ENCODE measurements at places on chromosomes 4 and X.

DNA sequence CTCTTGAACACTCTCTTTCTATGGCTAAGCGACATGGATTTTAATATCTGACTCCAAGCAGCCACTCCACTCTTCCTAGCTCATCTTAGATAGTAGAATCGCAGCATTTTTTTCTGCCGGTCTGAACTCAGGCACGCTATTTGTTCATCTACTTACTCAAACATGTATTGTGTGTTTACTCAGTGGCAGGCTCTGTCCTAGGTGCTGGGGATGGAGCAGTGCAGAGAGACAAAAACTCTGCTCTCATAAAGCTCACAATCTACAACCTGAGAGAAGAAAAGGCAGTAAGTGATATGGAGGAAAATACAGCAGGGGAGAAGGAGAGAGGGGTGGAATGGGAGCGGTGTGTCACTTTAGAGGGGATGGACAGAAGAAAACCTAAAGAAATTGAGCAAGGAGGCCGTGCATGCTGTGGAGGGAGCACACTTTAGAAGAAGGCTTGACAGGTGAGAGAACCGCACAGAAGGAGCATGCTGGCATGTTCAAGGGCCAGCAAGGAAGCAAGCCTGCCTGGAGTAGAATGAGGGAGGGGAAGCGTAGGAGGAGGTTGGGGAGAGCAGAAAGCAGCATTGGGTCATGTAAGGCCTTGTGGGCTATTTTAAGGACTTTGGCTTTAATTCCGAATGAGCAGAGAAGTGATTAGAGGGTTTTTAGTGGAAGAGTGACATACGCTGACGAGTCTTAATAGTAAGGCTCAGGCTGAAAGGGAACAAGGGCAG is 132.0 kb downstream of the ANK2 start:
- DNase-seq, result no peak

GRCh38 chr4:85681221-85681657 is 206.3 kb downstream of the ARHGAP24 start:
- DNase-seq, result no peak

GRCh38 chr4:145170223-145170622 is 10.2 kb downstream of the OTUD4 start:
- DNase-seq, result no peak

GRCh38 chr4:62544428-62544827 is 1344.3 kb downstream of the ADGRL3 start:
- DNase-seq, result no peak

DNA sequence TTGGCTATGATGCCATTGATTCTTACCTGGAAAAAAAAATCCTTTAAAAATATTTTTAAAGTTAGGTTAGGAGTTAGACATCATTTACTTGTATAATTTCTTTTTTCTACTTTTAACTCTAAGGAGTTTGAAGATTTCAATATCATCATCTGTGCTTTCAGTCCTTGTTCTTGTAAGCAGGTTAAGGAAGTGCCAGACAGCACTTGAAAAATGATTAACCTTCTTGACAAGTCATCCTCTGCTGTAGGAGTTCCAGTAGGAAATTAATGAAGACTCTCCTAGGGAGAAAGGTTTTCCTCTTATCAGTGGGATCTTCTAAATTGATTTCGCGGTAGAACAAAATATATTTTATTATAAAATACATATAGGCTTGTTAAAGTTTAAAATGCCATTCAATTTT is 29.1 kb upstream of the ANAPC4 start:
- no peak for DNase-seq

- DNase-seq, result no peak
Observed at GRCh38 chr4:53905941-53906377, 158.4 kb downstream of the CHIC2 start.

- peak; percentile 30 for DNase-seq
Observed at GRCh38 chr4:103076747-103077347, at the start of gene SLC9B2. Gene SLC9B2, minus strand, starts transcription at chr4:103076761. Its CDS starts 9,211 bp downstream, at chr4:103067550.

GRCh38 chrX:47844117-47844516 is 7.4 kb downstream of the ZNF81 start:
- no peak for DNase-seq

GRCh38 chr4:39636531-39637184 is 2.0 kb downstream of the SMIM14 start:
- peak; percentile 15 for DNase-seq

- no peak for DNase-seq
Observed at GRCh38 chr4:130008461-130008860, 912.5 kb downstream of the C4orf33 start.

- DNase-seq, result no peak
Observed at GRCh38 chr4:52903273-52903672, 41.2 kb downstream of the RASL11B start.

- no peak for DNase-seq
Observed at GRCh38 chr4:189807031-189807430, 133.6 kb upstream of the FRG1 start.

DNA sequence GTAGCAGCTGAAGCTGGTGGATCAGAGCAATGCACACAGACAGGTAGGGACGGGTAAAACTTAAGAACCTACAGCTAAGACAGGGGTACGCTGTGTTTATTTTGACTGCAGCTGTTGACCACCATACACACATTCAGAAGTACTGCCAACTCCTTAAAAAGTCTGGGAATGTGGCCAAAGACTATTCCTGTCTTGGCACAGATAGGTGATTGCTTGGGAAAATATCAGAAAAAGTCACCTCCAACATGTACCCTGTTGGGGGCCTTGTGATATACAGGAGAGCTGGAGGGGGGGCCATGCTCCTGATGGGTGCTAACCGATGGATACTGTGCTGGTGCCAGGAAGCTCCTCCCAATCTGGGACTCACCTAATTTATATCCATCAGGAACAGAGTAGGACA is 121.2 kb downstream of the VCX2 start:
- no peak for DNase-seq

DNA sequence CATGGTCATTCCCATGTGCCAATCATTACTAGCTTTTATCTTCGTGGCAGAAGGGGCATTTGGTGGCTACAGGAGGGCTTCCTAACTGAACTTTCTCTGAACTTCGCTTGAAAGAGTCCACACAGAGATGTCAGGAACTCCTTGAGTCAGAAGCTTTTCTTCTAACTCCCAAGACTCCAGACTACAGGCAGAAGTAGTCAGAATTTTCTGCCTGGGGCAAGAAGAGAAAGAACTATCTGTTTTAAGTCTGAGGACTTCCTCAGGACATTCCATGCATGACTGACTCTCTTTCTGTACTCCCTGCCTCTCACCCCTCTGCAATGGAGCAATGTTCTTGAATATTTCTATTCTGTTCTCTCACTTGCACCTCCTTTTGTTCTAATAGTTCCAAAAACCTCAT is 170.5 kb upstream of the TBC1D9 start:
- no peak for DNase-seq

DNA sequence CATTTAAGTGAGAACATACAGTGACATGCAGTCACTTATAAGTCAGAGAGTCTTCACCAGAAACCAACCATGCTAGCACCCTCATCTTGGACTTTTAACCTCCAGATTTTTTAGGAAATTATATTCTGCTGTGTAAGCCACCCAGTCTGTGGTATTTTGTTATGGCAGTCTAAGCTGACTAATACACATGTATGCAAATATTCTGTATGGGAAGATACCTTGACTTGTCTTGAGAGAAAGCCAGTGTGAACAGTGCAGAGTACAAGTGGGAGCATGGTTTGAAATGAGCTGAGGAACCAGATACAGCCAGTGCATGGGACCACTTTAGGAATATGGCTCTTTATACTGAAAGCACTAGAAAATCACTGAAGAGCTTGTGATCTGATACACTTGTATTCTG is 110.4 kb upstream of the MAP9 start:
- no peak for DNase-seq

DNA sequence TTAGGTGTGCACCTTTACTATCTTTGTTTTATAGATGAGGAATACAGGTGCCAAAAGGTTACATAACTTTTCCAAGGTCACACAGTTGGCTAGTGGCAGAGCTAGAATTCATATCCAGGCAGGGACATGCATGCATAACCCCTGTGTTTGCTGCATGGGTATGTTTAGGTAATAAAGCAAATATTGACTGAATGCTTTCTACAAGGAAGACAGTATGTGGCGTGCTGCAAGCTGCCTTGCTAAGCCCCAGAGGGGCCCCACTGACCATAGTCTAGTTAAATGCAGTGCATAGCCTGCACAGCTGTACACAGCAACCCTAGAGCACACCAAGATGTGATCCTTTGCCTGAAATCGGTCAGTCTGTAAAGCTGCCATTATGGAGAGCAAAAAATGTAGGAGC is 320.5 kb upstream of the IGFBP7 start:
- no peak for DNase-seq

GRCh38 chr4:108607079-108607815 is 13.1 kb upstream of the RPL34 start:
- no peak for DNase-seq

- DNase-seq, result no peak
Observed at GRCh38 chr4:34814266-34814665, 1430.0 kb downstream of the ARAP2 start.

- no peak for DNase-seq
Observed at GRCh38 chrX:50768801-50769200, 45.2 kb downstream of the SHROOM4 start.

DNA sequence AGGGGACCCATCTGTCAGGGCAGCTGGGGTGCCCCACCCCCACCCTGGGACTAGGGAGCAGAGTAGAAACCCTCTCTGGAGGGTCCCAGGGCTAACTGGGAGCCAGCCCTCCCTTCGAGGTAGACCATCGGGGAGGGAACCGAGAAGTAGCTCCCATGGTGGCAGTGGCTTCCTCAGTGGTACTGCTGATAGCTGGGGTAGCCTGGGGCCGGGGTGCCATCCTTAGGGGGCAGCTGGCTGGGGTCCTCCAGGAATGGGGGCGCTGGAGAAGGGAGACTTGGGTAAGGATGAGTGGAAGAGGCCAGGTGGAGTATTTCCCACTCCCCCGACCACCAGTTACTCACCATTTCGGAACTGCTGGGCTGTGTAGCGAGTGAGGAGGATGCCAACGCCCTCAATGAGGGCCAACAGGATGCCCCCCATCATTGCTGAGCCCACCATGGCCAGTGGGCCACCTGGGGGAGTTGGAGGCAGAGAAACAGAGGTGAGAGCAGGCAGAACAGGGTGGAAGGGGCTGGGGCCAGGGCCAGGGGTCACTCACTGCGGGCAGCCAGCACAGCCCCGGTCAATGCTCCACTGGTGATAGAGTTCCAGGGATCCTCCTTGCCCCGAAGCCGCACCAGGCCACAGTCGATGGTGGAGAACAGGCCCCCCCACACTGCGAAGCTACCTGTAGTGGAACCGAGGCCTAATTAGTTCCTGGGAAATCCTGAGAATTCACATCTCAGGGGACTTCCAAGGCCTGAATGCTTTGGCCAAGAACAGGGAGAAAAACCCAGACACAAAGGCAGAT is 3.8 kb downstream of the TIMM17B start:
- no peak for DNase-seq

DNA sequence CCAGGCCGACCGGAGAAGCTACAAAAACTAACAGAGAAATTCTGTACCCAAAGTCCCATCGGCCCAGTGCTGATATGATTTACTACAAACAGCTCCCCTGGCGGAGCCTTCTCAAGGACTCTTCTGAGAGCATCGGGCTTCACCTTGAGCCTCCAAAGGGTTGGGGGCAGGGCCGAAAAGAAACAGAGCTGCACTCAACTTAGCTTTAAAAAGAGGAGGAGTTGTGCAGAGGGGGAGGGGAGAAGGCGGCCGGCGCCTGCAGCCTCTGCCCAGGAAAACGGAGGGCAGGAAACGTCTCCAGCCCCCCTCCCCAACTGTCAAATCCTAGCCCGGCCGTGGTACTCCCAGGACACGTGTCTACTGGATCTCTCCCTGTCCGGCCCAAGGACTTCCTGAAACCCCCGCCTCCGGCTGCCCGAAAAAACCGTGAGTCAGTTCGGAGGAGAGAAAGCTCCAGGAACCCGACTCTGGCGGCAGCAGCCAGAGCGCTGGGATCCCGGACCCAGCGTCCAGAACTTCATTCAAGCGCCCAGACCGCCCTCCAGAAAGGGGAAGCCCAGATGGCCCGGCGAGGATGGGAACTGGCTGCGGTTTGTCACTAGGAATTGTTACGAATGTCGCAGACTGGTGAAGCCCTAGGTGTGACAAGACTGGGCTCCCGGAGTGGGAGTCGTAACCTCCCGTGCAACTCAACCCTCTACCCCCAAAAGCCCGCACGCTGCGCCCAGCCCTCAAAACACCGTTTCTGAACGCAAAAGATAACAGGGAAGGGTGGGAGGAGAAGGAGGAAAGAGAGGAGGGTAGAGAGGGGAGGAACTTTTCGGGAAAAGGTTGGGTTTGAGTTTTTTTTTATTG is 973 bp downstream of the ADAMTS3 start:
- DNase-seq, result peak; percentile 21

GRCh38 chr4:15149234-15149838 is 147.1 kb downstream of the CPEB2 start:
- DNase-seq, result no peak

DNA sequence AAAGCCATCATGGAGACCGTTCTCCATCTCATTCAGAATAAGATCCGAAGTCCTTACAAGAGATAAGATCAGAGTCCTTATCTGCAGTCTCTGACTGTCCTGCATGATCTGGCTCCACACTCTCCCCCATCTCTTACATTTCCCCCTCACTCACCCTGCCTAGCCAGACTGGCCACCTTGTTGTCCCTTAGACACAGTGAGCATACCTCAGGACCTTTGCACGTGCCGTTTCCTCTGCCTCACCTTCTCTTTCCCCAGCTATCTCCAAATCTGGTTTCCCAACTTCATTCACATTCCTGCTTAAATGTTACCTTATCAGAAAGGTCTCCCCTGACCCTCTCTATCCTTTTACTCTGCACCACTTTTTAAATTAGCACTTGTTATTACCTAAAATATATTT is 44.0 kb downstream of the KLHL5 start:
- DNase-seq, result no peak

- no peak for DNase-seq
Observed at GRCh38 chr4:181970366-181970765, 272.8 kb upstream of the TENM3 start.

DNA sequence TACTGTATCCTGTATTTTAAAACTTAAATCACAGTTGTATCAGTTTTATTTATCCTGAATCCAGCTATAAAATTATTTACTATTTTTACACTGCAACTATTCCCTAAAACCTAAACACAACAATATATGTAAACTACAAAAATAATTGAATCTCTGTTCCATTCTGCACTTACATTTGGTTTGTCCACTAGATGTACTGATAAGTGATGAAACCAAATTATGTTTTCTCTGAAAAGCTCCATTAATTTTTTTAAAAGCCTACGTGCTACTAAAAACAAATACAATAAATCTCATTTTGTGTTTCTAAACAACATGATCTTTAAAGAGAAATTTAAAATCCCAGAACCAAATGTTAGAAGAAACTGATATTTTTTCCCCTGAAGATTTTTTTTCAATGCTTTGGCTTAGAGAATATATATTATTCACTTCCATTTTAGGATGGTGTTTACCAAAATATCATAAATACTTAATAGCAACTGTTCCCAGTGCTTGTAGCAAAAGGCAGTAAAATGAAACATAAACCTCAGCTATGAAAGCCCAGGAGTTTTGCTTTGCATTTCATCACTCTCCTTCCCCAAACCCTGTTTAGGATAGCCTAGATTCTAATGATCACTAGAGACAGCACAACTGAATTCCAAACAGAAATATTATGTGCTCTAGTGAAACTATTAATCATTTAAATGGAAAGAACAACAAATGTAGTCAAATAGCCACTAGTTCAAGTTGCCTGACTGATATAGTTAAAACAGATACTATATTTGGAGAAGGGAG is 19.7 kb downstream of the ANTXR2 start:
- DNase-seq, result no peak

- DNase-seq, result no peak
Observed at GRCh38 chrX:8760021-8760420, 28.1 kb upstream of the ANOS1 start.

All from activated CD4-positive, alpha-beta memory T cell treated with anti-CD3 and anti-CD28 coated beads for 36 hours (primary cell).